ENCODE measurements at places on chromosomes 5 and 9.
A peak's percentile ranks its signal among the peaks of the same experiment; 100 is the strongest.

GRCh38 chr5:143923634-143924266, 111.8 kb downstream of the HMHB1 start:
- DNase-seq = peak; percentile 31

GRCh38 chr9:7273575-7273974, 515.8 kb downstream of the KDM4C start:
- peak; percentile 52 for DNase-seq

- no peak for DNase-seq
These were observed 40.7 kb downstream of the VCAN start for GRCh38 chr5:83512061-83512745.

GRCh38 chr5:56814361-56814962, 887 bp upstream of the MAP3K1 start:
- peak; percentile 11 for DNase-seq

DNA sequence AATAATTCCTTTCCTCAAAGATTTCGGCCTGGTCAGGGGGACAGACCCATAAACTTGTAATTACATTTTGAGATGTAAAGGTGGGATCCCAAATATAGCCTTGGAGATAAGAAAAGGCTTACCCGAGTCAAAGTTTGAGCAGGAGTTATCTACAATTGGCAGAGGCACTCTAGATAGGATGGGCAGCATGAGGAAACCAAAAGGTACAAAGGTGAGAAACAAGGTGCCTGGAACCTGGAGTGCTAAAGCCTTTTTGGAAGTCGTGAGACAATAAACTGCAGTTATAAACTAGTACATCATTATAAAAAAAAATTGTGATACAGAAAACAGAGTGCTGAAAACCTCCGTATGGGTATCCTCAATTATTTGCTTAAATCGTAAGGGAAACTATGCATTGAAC, 212.4 kb downstream of the EFNA5 start:
- no peak for DNase-seq

DNA sequence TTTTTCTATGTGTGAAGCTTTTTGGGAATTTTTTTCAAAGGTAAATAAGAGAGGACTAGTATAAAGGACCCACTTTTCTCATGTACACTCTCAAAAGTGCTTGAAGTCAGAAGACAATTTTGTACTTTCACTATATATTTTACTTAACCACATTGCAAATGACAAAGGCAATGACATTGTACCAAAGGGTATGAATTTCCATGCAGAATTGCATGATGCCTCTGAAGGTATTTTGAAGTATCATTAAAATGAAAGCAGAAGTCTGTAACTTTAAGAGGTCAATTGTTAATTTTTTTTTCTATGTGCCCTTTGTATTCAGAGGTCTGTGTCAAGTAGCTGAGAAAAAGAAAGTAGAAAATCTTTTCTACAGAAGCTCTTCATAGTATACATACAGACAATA, 84.7 kb downstream of the ST8SIA4 start:
- no peak for DNase-seq

DNA sequence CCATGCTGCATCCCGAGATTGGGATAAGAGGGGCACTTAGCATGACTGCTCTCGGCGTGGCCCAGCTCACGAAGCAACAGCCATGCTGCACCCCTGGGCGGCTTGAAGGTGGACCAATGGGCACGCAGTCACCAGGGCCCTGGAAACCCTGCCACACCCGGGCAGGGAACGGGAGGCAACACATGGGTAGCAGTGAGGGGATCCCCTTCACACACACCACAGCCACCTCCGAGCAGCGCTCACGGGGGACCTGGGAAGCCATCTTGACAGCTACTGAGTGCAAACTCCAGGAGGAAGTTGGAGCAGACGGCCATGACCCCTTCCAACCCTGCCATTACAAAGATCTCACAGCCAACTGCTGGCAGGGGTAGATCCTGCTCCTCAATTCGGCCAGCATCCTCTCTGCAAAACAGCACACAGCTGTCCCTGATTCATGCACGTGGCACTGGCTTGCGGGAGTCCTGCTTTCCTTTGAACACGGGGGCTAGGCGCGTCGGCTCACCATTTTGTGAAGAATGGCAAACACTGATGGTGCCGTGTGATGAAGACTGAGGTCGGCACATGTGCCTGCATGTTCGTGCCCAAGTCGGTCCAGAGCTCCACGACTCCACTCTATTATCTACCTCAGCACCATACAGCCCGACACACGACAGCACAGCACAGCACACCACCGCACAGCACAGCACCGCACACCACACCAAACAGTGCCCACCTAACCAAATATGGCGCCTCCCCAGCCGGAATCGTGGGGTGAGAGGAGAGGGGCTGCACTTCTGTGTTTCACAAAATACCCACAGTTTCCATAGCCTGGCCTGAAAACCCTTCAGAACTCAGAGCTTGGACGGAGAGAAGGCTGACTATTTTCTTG, 5.0 kb downstream of the UBAC1 start:
- DNase-seq = no peak

- no peak for DNase-seq
These were observed 15.0 kb upstream of the GPX3 start for GRCh38 chr5:151005187-151005949.

DNA sequence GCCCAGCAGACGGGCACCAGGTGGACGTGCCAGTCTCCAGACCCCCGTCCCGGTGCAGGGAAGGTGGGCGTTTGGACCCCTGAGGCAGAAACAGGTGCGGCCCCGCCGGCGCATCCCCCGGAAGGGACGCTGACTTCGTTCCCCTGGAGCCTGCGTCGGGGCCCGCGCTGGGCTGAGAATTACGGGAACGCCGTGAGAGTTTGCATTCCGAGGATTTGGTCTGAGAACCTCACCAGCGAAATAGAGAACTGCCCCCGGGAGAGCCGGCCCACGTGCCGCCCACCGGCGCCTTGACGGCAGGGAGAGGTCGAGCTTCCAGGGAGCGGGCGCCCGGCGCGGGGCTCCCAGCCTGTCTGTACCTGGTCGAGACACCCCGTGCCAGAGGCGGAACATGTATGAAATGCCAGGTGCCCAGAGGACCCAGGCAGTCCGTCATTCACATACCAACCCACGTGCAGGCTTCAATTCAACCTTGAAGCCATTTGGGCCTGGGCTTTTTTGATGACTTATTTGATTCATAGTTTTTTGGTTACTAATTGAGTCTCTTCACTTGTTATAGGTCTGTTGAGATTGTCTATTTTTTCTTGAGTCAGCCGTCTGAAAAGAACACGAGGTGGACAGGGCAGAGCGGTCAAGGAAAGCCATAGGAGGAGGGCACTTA, 877 bp upstream of the CAMSAP1 start:
- DNase-seq = no peak

- DNase-seq = no peak
These were observed 141.0 kb downstream of the SSBP2 start for GRCh38 chr5:81609810-81610375.

- DNase-seq = no peak
These were observed 1266.2 kb upstream of the CDH18 start for GRCh38 chr5:21254161-21254560.

- DNase-seq = peak; percentile 58
These were observed 35.6 kb downstream of the PTCD2 start for GRCh38 chr5:72355706-72356299.

All from GM03348 (cell line).